ENCODE measurements at places on chromosomes 3 and 15.

DNA sequence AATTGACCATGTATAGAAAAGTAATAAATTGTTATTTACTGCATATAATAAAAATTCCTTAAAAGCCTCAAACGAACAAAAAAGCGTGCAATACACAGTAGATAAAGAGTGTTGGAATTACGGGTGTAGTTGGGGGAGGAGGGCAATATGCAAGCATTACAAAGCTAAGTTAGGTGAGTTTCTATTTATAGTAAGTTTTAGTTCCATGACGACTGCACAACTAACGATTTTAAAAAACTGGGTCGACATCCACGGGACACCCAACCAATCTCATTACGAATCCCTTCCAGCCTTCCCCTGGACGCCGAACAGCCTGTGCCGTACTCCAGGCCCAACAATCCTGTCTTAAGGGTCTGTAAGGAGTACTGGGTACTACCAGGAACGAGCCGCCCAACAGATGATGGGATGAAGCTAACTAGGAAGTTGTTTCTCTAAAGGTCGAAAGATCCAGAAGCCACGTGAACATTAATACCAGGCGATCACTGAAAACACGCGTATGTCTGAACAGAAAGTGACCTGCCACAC, 677 bp downstream of the POLQ start:
- DNase-seq = no peak

DNA sequence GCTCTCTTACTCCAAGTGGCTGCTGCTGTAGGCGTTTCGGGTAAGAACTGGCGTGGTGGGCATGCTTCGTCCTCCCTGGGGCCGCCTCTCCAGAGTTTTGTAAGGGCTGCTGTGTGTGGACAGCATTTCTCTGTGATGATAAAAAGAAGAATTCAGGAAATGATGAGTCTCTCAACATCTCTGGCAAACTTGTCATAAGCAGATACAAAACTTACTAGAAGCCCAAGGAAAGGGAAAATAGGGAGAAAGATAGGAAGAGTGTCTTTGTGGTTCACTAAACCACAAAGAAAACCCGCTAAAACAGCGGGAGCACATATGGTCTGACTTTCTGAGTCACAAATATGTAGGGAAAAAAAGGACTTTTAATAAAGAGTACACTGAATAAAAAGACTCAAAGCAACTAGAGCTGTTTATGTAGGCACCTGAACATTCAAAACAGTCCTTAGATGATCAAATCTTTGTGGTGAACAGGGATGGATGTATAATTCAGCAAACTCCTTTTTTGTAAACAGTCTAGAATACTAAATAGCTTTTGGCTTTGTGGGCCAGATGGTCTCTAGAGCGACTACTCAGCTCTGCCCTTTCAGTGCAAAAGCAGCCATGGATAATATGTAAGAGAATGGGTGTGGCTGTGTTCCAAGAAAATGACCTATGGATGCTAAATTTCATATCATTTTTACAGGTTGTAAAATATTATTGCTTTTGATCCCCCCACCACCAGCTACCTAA, 60.4 kb upstream of the LMOD3 start:
- no peak for DNase-seq

GRCh38 chr15:73336756-73337155, 32.0 kb downstream of the HCN4 start:
- DNase-seq = no peak

- DNase-seq = no peak
Observed at GRCh38 chr3:85432081-85432480, 473.3 kb downstream of the CADM2 start.

- no peak for DNase-seq
Observed at GRCh38 chr3:124768812-124769211, 38.6 kb downstream of the UMPS start.

DNA sequence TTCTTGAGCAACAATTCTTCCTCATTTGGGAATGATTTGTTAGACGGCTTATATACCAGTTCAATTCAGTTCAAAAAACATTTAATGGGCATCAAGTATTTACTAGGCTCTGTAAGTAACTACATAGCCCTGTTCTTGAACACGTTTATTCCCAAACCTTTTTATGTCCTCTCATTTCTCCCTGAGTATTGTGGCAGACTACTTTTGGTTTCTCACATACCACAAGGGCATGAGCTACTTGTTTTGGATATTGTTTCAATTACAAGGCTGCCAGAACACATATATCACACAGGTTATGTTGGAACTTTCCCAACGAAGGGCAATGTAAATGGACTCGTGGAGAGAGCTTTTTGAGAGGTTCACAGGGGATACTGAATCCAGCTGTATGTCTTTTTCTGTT, 363.8 kb upstream of the NAALADL2 start:
- DNase-seq = no peak

All from forelimb muscle (tissue), 1 donor.